ENCODE measurements at places on chromosomes 13 and 19.

DNA sequence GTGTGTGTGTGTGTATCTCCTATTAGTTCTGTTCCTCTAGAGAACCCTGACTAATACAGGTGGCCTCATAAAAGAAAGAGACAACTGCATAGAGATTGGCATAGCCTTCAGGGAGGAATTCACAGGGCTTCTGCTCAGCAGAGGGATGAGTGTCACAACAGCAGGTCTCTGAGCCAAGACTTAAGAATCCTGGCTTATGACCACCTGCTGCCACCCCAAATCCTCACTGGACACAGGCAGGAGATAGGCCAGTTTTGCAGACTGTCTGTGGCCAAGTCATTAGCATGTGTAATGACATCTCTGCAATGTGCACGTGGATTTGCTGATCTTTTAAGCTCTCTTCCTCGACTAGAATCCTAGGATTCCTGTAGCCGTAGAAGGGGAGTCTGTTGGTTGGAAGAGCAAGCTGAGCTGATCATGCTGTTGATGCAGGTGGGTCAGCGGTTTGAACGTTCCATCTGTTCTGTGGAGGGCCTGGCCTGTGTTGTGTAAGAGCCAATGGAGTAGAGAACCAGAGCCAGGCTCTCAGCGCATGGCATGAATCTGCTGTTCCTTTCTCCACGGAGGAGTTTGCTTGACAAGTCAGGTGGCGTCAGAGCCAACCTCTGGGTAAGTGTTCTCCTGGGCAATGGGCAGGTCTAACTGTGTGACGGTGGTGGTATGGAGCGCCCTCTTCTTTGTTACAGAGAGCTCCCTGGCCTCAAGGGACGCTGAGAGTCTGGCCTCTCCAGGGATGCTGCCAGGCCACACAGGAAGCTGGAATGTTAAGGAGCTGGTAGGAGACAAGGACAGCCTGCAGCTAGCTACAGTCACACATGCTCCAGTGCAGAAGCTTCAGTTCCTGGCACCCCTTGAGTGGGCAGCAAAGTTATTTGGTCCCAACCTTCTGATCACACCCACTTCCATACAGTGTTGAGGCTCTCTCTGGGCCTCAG, 503.1 kb downstream of the FOXO1 start:
- no peak for DNase-seq

DNA sequence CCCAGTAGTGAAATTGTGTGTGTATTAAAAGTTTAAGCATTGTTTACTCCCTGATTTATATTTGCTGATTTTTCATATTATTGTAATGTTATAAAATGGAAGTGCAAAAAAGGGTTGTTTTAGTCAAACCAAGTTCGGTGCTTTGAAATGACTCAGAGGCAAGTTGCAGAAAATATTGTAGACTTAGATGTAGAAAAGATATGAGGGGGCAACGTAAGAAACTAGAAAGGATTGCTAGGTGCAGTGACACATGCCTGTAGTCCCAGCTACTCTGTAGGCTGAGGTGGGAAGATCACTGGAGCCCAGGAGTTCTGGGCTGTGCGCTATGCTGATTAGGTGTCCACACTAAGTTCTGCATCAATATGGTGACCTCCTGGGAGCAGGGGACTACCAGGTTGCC, 16.1 kb upstream of the LPAR6 start:
- no peak for DNase-seq

DNA sequence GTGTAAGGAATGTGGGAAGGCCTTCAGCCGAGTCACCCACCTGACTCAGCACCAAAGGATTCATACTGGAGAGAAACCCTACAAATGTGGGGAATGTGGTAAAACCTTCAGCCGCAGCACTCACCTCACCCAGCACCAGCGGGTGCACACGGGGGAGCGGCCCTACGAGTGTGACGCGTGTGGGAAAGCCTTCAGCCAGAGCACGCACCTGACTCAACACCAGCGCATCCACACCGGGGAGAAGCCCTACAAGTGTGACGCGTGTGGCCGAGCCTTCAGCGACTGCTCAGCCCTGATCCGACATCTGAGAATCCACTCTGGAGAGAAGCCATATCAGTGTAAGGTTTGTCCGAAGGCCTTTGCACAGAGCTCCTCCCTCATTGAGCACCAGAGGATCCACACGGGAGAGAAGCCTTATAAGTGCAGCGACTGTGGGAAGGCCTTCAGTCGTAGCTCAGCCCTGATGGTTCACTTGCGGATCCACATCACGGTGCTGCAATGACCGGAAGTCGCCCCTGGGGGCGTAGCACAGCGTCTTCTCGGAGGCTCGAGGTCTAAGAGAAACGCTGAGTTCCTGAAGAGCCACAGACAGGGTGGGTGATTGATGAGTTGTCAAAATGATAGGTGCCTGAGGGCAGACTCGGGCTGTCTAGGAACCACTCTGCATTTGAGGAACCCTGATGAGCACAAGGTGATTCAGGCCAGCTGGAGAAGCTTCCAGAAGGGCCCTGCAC, 12.2 kb downstream of the ZSCAN22 start:
- no peak for DNase-seq

DNA sequence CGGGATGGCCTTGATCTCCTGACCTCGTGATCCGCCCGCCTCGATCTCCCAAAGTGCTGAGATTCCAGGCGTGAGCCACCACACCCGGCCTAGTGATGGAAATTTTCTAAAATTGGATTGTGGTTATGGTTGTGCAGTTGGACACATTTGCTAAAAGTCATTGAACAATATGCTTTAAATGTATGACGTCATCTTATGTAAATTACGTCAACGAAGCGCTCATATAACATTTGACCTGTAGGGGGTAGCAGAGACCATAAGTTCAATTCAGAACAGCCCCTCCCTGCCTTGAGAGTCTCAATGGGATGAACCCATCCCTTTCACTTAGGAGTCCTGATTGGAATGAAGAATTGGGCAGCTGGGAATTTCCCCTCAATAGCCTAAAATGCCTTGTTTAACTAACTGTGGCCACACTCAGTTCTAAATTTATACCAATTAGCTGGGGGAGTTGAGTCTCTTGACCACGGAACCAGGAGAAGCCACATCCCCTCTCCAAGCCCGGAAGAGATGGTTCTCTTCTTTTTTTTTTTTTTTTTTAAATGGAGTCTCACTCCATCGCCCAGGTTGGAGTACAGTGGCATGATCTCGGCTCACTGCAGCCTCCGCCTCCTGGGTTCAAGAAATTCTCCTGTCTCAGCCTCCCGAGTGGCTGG, 15.2 kb upstream of the TLE6 start:
- DNase-seq, result no peak

DNA sequence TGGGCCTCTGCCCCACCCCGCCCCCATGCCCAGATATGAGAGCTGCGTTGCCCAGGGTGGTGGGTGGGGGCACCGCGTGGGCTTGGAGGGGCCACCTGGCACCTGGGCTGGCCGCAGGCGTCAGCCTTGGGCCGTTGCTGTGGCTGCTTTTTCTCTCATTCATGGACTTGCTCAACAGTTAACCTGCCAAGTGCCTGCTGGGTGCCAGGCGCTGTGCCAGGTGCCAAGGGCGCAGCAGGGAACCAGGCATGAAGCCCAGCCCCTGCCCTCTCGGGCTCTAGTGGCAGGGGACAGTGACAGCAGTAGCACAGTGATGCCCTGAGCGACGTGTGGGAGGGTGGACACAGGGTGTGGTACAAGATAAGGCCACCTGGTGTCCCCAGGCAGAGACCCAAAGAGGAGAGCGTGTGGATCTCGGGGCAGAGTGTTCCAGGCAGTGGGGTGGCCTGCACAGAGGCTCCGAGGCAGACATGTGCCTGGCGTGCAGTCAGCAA, 28.1 kb downstream of the DHX34 start:
- no peak for DNase-seq

GRCh38 chr13:112799394-112799793, 109.6 kb downstream of the ATP11A start:
- DNase-seq, result no peak

GRCh38 chr19:13430790-13431582, 75.3 kb downstream of the CACNA1A start:
- no peak for DNase-seq

GRCh38 chr19:51407511-51408131, 9.8 kb downstream of the SIGLEC10 start:
- DNase-seq, result no peak

- no peak for DNase-seq
Observed at GRCh38 chr19:29841209-29841558, 29.4 kb downstream of the CCNE1 start.

DNA sequence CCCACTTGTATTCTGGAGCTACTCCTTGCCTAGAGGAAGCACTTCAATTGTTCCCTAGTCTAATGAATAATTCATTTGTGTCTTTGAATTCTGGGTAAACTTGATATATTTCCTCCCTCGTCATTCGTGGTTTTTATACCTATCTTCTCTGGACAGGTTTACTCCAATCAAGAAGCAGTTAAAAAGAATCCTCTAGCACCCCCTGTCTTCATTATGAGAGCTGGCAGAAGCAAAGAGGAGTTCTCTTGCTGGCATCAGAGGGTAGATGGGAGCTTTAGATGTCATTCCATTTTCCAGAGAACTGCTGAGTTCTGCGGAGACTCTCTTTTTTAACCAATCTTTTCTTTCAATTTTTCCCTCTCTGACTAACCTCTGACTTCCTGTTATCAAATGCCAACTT, 627.7 kb downstream of the FGF9 start:
- no peak for DNase-seq

DNA sequence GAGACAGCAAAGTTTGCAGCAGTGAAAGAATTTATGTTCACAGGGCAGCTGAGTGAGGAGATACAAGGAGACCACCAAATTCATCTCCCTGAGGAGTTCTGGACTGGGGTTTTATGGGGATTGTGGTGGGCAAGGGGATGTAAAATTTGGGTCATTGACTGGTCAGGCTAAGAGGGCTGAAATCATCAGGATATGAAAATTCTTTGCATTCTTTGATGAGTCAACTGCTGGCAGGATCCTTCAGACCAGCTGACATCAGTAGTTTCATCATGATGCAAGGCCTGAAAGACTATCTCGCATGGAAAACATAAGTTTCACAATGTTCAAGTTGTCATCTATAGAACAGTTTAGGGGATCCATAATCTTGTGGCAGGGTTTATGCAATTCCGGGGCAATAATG, 869.5 kb upstream of the PCDH9 start:
- DNase-seq, result no peak

DNA sequence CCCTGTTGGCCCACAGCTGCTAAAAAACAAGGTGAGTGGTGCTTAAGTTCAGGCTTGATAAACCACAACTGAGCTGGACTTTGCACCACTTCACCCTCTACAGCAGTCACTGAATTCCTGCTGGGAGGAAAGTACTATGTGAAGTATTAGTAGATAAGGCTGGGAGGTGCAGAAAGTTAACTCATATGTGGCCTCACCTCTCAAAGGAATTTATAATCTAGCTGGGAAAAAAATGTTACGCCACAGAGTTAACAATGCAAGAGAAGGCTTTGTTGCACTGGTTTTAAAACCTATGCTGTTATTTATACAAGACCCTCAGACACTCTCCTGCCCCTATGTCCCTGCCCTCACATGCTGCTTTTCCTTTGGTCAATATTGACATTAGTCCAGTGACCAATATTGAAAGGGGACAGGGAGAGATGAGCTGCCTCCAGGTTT, 60.9 kb downstream of the LIG4 start:
- no peak for DNase-seq

DNA sequence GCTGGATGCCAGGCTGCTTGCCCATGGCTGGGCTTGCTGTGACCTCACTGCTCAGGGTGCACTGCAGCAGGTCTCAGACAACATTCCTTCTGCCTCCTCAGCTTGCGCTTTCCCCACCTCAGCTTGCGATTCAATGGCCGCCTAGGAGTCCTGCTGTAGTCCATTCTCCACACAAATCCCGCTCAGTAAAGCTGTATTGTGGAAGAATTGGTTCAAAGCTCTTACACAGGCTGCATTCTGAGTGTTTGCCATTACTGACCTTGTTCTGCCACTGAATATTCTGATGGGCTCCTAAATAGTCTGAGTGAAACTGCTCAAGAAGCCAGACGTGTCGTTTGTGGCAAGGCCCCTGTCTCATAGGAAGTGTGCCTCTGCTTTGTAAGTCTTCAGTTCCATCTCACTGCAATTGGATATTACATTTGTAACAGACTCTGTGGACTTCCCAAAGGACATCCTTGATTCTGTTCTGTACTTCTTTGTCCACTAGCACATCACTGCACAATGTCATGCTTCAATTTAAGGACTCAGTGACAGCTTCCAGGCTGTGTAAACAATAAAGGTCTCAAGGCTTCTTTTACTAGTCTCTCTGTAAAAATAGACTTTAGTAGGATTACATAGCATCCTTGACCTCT, 49.8 kb downstream of the KATNAL1 start:
- DNase-seq, result no peak

DNA sequence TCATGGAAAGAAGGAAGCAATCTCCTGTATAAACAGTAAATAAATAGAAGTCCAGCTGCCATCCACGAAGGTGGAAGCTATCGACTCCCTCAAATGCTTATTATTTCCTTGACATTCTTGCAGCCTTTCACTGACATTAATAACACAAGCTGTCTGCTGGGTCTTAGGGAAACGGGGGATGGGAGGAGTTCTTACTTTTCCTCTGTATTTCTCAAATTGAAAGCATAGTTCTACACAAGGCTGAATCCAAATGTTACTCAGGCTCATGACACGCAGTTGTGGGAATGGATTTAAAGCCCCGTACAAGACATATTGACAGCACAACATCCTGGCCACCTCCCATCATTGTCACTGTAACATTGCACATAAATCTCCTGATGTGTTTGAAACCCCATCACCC, 4.0 kb downstream of the SERPINE3 start:
- no peak for DNase-seq

- no peak for DNase-seq
Observed at GRCh38 chr13:60758637-60759036, 361.6 kb downstream of the TDRD3 start.

DNA sequence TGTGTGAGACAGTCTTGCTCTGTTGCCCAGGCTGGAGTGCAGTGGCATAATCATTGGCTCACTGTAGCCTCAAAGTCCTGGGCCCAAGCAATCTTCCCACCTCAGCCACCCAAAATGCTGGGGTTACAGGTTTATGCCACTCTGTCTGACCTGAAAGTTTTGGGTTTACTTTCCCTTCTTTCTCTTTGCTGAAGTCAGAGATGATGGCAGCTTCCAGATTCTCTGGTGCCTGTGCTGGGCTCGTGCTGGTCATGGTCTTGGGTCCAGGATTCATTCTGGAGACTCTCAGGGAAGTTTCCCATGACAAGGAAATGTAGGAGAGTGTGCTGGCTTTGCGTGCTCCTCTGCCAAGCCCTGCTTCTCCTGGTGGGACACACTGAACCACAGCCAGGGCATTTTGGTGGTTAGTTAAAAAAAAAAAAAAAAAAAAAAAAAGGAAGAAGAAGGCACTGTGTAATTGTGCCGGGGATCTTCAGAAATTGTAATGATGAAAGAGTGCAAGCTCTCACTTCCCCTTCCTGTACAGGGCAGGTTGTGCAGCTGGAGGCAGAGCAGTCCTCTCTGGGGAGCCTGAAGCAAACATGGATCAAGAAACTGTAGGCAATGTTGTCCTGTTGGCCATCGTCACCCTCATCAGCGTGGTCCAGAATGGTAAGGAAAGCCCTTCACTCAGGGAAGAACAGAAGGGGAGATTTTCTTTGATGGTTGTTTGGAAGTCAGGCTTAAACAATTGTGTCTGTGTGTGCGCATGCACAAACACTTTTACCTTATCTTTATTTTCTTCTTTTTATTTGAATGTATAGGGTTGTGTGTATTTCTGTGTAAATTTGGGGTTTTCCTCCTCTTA, at the start of gene ALOX5AP:
TSS of gene ALOX5AP (plus strand) at position 519 of the 847 bp plus-strand sequence. CDS start at position 582, 63 bp downstream.
- DNase-seq, result no peak

GRCh38 chr13:29195456-29195855, 375.3 kb downstream of the MTUS2 start:
- no peak for DNase-seq

- DNase-seq, result no peak
Observed at GRCh38 chr19:38429055-38429810, 3.2 kb upstream of the RASGRP4 start.

All from stimulated activated CD8-positive, alpha-beta memory T cell treated with anti-CD3 and anti-CD28 coated beads, Interleukin-4, amount 100 ng/mL, for 1 hour (primary cell).